ENCODE measurements at places on chromosomes 13 and 19. TPM values are rescaled to one million over a fixed set of nuclear protein-coding genes. Genes with fewer than 3 reads are reported as not detected.

TTYH1 gene
- not detected for total RNA-seq

- no peak for DNase-seq
Measured at GRCh38 chr19:47109541-47110375, 3.8 kb downstream of the ZC3H4 start.

- DNase-seq: no peak
Measured at GRCh38 chr13:112207129-112207528, 140.2 kb downstream of the SOX1 start.

- DNase-seq: no peak
Measured at GRCh38 chr19:48726556-48726955, 7.0 kb upstream of the MAMSTR start.

DNA sequence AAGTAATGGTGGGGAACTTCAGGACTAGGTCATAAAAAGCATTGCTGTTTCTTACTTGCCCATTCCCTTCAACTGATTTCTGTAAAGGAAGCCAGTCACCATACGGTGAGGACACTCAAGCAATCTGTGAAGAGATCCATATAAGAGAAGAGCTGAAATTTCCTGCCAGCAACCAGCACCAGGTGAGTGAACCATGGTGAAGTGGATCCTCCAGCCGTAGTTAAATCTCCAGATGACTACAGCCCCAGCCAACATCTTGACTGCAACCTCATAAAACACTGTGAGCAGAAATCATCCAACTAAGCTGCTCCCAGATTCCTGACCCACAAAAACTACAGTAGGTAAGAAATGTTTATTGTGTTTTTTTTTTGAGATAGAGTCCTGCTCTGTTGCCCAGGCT, 3.8 kb upstream of the SLC6A16 start:
- DNase-seq: no peak

Data from Caki2 (cell line).